ENCODE measurements at places on chromosomes 2 and 18.

- DNase-seq = no peak
These were observed 628.7 kb upstream of the PIK3C3 start for GRCh38 chr18:41326311-41326710.

DNA sequence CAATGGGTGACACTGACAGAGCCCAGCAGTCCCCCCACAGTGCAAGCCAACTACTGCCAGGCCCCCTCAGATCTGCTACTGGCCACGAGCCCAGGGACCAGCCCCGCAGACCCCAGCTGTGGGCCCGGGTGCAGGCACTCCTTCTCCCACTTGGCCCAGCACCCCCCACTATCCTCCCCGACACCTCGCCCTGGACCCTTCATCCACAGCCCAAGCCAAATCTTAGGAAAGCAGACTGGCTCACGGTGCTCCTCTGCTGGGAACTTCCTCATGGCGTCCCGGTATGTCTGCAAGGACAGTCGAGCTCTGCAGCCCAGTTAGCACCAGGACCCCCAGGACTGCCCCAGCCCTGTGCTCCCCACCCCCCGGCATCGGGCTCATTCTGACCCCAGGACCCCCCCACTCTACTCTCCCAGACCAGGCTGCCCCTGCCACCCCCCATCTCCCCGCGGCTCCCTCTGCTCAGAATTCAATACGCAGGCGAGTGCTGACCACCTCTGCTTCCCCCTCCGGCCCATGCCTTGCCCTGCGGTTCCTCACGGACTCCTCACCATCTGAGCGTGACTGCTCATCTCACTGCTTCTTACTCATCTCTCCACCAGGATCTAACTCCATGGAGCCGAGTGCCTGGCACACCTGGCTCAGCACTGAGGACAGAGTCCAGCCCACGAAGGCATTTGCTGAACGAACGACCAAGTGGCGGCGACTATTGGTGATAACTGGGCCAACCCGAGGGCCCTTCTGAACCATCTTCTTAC is 85.7 kb downstream of the PXDN start:
- DNase-seq = no peak

- DNase-seq = no peak
These were observed 184.1 kb downstream of the MTCL1 start for GRCh38 chr18:8889489-8889888.

GRCh38 chr2:226791056-226791486 is 8.5 kb downstream of the IRS1 start:
- peak; percentile 37 for DNase-seq

- DNase-seq = no peak
These were observed 416.3 kb upstream of the LRRTM4 start for GRCh38 chr2:77938462-77938861.

DNA sequence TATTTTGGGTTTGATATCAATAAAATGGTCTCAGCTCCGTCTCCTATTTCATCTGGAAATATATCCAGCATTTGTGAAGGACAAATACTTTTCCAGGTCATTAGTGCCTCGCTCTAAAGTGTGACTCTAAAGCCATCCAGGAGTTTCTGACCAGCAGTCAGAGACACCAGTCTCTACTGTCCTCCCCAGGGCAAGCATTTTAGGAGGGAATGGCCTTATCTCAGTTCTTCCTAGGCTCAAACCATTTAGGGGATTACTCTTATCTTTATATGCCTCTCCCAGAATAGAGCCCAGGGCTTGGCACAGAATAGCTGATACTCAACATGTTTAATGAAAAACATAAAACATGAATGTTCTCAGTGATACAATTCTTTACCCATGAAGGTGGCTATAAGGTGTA is 187.6 kb downstream of the NAPG start:
- DNase-seq = no peak

- DNase-seq = no peak
These were observed 680.0 kb downstream of the EPHA4 start for GRCh38 chr2:220892018-220892634.

DNA sequence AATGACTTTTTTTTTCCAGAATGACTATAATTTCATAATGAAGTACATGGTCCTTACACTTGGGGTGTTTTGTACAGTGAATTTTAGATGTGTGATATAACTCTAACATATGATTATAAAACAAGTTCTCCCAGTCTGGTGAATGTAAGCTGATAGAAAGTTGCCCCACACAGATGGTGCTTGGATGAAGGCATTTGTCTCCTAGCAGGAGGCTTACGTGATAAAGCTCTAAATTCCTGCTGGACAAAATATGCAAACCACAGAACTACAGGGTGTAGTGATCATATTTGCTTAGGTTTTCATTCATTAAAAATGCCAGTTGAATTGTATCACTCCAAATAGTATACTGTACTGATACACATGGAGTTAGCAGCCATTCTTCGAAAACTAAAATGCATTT is 85.5 kb downstream of the DSC3 start:
- no peak for DNase-seq

DNA sequence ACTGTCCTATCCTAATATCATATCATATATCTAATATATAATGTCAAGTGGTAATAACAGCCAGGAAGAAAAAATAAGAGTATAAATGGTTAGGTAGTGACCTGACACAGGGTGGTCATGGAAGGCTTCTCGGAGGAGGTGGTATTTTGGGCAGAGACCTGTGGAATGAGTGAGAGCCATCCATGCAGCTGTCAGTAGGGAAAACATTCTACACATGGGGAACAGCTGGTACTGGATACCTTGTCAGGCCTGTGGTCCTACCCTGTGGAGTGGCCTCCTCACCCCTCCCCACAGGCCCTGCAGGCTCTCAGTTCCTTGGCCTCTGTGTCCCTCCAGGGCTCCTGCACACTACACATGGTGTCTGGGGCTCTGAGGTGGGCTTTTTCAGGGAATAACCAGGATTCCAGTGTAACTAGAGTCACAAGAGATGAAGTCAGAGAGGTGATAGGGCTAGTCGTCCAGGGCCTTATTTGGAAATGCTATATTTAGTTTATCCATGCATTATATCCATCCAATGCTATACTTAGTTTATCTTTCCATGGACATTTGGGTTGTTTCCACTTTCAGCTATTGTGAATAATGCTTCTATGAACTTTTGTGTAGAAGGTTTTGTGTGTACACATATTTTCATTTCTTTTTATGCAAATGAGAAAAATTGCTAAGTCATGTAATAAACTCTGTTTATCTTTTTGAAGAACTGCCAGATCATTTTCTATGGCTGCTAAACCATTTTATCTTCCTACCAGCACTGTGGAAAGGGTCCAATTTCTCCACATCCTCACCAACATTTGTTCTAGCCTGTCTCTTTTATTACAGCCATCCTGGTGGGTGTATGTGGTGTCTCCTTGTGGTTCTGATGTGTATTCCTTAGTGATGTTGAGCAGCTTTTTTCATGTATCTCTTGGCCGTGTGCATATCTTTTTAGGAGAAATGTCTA is 75.6 kb downstream of the TPGS2 start:
- DNase-seq = no peak

GRCh38 chr2:114156366-114157056 is 266.6 kb downstream of the ACTR3 start:
- no peak for DNase-seq

DNA sequence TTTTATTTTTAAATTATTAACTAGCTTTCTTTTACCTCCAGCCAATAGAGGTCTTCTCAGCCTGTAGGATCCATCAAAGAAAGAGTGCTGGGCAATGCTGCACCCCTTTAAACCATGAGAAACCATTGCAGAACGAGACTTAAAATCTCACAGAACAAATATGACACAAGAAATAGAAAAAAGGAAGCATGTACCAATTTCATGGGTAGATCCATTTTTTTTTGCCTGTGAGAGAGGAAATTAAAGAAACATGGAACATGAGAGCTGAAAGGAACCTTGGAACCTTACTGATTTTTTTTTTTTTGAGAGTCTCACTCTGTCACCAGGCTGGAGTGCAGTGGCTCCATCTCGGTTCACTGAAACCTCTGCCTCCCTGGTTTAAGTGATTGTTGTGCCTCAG is 14.0 kb downstream of the HRH4 start:
- DNase-seq = no peak

GRCh38 chr2:41033127-41033526 is 581.2 kb upstream of the SLC8A1 start:
- no peak for DNase-seq

DNA sequence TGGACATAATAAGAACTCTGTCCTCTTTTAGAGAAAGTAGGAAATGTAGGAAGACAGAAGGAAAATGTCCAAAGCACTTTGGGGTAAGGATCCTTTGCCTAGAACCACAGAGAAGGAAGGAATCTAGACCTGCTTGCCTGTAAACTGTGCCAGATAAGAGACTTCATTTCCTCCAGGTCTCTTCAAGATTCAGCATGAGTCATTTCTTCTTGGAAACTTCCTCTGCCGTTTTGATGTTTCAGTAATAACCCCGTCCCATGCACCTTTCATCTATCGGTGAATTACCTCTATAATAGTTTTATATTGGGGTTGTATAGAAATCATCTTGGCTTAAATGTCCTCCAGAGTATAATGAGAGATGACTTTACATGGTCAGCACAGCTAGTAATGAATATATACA is 63.2 kb upstream of the LRATD1 start:
- DNase-seq = no peak

DNA sequence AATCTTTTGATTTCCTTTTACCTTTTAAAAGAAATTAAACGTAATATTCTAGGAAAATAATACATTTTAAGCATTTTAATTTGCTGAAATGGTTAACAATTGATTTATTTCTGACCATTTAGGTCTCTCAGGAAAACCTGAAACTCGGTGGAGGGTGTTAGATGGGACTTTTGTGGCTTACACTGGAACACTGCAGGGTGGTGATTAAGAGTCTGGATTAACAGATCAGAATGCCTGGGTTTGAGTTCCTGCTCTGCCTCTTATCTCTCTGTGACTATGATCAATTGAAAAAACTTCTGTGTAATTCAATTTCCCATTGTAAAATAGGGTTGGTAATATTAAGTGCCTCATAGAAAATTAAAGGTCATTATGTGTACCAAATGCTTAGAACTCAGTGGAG is 168.7 kb downstream of the UBE2E3 start:
- DNase-seq = no peak

DNA sequence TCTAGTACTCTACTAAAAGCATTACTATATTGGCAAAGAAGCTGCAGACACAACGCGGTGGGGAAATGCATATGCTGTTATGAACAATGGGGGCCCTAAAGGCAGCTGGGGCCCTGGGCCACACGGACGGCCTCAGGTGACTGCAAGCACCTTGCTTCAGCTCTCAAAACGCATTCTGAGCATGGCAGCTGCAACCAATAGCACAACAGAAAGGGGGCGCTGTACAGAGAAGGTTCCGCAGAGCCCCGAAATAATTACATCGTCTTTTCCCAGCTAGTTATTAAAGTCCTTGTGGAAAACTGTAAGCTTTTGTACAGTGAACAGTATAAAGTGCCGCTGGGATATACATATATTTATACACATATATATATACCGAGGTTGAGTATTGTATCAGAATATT is 45.3 kb upstream of the PXDN start:
- no peak for DNase-seq

GRCh38 chr18:32042337-32042736 is 23.7 kb downstream of the RNF125 start:
- DNase-seq = no peak

- peak; percentile 66 for DNase-seq
These were observed 54.8 kb downstream of the ZNF407 start for GRCh38 chr18:74652392-74652988.

Data from dermis microvascular lymphatic vessel endothelial cell (primary cell).